ENCODE measurements at places on chromosomes 7 and 10.
A peak's percentile ranks its signal among the peaks of the same experiment; 100 is the strongest.

DNA sequence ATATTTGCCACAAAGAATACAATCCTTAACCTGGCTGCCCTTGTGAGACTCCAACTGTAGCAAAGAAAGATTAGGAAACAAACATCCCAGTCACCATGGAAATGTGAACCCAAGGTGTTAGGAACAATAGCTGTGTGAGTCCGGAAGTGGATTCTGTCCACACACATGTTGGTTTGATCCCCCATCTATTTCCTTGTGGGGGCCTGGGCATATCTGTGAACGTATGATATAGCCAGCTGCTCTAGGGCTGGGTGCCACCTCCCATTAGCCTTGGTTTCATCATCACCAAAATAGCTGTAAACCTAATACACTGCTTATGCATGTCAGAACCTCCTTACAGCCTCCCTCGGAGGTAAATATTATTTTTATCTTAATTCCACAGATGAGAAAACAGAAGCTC lies 26.4 kb downstream of the GRK5 start:
- DNase-seq = peak; percentile 42

GRCh38 chr7:106486331-106486730 lies 174.6 kb downstream of the CCDC71L start:
- DNase-seq = no peak

- DNase-seq = no peak
Measured at GRCh38 chr7:66576646-66577045, 52.0 kb upstream of the KCTD7 start.

GRCh38 chr7:28123752-28124151 lies 56.8 kb downstream of the JAZF1 start:
- DNase-seq = no peak

DNA sequence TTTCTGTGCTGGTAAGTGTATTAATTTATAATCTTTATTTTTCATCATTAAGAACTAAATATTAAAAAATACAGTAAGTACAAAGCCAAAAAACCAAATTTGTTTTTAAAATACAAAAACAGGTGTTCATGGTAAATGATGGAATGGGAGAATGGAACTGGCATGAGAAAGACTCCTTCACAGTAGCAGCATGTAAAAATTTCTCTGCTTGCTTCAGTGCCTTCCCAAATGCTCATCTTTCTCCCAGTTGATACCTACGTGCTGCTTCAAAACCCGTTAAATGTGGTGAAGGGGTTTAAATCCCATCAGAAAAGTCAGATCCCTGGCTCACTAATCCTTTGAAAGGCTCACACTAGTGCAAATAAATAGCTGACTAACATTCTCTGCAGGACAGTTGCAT lies 4.2 kb downstream of the RNF133 start:
- DNase-seq = no peak
